ENCODE measurements at places on chromosomes 1 and 21. TPM values are rescaled to one million over a fixed set of nuclear protein-coding genes. Genes with fewer than 3 reads are reported as not detected.
A peak's percentile ranks its signal among the peaks of the same experiment; 100 is the strongest.

HMCN1 gene
- total RNA-seq = 7.6 TPM

SHISA4 gene
- 159 TPM for total RNA-seq

CPT2 gene
- 37.7 TPM for total RNA-seq

NBPF1 gene
- total RNA-seq = 12.4 TPM

DR1 gene
- total RNA-seq = 37.1 TPM

EXTL2 gene
- total RNA-seq = 9.5 TPM

COL24A1 gene
- 1.6 TPM for total RNA-seq

GRCh38 chr1:83854456-83854855, 144.5 kb downstream of the TTLL7 start:
- no peak for DNase-seq

DNA sequence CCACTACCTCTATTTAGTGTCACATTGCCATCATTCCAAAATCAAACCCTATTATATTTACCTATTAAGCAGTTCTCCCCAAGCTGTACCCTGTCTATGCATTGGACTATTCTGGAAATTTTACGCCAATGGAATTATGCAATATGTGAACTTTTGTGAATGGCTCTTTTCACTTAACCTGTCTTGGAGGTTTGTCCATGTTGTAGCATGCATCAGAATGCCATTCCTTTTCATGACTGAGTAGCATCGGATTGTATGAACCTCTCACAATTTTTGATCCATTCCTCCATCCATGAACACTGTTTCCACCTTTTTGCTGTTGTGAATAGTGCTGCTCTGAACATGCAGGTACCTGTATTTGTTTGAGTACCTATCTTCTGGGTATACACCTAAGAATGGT, 33.7 kb downstream of the FAM163A start:
- DNase-seq = no peak

- DNase-seq = no peak
Measured at GRCh38 chr1:215192306-215192705, 109.8 kb downstream of the KCNK2 start.

- peak; percentile 73 for DNase-seq
Measured at GRCh38 chr1:112956544-112957132, 642 bp upstream of the SLC16A1 start.

- DNase-seq = peak; percentile 45
Measured at GRCh38 chr1:22791831-22792347, 81.2 kb downstream of the EPHB2 start.
